ENCODE measurements at places on chromosomes 16 and 17.
A peak's percentile ranks its signal among the peaks of the same experiment; 100 is the strongest.

- DNase-seq = no peak
Observed at GRCh38 chr16:89371968-89372634, 118.3 kb downstream of the ANKRD11 start.

DNA sequence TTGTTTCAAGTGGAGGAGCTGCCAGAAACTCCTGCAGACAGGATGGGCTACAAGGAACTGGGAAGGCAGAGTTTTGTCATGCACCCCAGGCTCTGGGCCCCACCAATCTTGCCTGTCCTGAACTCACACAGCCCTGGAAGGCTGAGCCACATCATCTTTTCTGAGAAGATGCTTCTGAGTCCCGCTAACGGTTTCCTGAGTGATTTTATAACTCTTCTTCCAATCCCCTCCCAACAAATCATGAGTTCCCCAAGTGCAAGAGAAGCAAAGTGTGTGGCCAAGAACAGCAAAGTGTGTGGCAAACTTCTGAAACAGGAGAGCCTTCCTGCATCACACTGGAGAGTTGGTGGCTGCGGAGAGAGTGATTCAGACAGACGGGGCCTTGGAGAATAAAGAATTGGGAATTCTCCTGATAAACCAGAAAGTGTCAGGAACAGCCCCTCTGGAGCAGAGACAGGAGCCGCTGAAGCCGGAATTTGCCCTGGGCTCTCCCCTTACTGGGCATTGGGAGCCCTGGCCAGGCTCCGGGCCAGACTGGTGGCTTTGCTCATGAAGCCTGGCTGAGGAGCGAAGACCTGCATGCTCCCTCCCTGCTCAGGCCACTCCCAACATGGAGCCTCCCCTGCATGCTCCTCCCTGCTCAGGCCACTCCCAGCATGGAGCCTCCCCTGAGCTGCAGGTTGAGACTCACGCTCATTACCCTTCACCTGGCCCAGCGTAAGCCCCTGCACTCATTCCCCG is 47.2 kb downstream of the PITPNM3 start:
- DNase-seq = no peak

GRCh38 chr17:75730065-75730464 is 8.8 kb downstream of the ITGB4 start:
- no peak for DNase-seq

DNA sequence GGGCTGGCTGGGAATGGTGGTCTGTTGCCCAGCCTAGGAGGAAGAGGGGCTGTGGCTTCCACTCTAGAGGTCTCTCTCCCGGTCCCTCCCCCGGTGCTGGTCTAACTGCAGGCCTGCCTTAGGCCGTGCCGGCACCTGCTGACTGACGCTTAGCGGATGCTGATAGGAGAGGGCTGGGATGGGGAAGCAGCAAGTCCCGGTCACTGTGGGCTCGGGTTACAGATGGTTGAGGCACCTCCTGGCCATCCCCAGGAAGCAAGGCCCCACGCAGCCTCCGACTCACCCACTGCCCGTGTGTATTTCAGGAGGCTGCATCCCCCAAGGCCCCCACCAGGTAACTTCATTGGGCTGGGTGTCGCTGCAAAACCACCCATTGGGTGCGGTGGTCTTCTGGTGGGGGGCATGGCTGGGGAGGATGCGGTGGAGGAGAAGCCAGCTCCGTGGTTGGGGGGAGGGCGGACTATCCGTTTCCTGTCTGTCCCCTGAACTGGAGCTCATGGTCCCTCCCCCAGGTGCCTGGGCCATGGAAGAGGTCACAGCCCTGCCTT is 278.9 kb downstream of the SEC14L1 start:
- no peak for DNase-seq

GRCh38 chr16:67147437-67148140 is 3.2 kb downstream of the B3GNT9 start:
- no peak for DNase-seq

- DNase-seq = no peak
Observed at GRCh38 chr17:77153472-77153871, 12.7 kb downstream of the SEC14L1 start.

- DNase-seq = no peak
Observed at GRCh38 chr17:38673707-38674013, 1.1 kb downstream of the EPOP start.

GRCh38 chr16:78474762-78475161 is 375.3 kb downstream of the WWOX start:
- DNase-seq = no peak

DNA sequence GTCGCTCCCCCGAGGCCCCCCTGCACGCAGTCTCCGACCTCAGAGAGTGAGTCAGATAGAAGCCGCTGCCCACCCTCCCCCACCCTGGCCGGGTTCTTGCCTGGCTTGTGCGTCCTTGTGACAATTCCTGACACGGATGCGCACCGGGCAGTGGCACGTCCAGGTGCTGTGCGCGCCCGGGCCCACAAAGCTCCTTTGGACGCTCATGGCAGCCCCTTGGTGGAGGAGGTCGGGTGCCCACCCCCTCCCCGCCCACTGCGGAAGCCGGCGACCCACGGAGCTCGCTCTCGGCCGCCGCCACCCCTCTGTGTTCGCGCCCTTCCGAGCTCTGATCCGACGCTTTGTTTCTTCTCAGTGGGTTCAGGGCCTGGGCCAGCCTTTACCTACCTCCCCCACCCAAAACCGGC is 662 bp upstream of the TUBB3 start:
- DNase-seq = no peak

DNA sequence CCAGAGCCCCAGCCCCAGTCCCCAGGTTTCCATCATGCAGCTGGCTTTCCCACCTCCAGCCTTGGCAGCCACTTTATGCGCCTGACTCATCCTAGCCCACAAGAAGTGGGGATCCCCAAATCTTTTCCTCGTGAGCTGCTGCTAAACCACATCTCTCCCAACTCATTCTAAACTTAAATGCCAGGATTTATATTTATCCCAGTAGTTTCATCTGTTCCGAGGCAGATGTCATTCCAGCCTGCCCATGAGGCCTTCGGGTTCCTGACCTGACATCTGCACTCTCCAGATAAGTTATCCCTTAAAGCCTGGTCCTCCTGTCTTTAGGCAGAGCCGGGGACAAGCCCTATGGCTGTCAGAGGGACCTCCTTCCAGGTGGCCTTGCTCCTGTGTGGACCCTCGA is 16.6 kb downstream of the PLXDC1 start:
- DNase-seq = no peak

DNA sequence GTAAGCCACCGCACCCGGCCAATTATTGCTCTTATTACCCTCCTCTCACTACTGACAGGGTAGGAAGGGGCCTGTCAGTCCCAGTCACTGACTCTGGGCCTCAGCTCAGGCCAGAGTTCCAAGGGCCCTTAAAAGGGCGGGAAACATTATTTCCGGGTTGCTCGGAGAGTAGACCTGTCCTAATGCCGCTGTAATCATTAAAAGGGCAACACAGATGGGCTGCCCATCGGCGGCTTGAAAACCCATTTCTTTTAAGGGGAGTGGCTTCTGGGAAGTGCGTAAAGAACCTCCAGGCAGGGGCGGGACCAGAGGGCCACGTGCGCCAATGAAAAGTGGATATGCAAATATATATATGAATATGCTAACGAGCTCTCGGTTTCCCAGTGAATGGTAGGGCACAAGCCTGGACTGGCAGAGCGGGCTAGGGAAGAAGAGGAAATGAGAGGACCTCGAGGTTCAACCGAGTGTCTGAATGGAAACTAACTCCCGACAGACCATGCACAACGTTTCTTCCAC is 26.6 kb downstream of the PIPOX start:
- DNase-seq = no peak

DNA sequence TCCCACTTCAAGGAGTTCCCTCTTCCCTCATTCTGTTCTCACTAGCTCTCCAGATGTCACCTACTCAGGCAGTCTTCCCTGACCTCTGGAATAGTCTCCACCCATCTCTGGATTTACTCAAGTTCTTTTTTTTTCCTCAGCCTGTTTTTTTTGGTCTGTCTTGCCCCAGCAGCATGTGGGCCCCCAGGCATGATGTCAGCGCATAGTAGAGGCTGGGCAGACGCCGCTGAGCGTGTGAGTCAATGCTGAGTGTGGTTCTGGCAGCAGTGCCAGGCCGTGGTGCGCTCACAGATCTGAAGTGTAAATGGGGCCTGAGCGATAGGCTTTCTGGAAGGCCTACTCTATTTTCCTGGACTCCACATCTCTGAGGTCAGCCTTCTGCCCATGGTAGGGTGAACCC is 2.7 kb upstream of the KCNJ18 start:
- DNase-seq = no peak

DNA sequence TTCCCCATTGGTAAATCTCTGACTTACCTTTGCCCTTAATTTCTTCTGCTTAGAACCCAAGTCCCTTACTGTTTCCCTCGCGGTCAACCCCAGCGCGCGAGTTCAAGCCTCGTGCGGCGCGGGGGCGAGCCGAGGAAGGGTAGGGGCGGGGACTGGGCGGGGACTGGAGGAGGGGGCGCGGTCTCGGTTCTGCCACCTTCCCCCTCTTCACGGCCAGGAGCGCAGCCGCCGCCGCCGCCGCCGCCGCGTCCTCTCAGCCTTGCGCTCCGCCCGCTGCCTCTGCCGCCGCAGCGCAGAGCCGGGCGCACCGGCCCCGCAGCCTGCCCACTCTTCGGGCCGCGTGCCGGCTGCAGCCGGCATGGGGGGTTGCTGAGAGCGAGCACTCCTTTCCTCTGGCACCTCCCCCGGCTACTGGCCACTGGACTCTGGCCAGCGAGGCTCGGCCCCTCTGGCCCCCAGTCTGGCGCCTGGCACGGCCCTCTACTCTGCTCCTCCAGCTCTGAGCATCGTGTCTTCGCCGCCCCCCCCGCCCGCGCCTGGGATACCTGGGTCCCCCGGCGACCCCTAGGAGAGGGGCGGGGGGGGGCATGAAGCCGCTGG is at the start of gene RAPGEFL1:
TSS of gene RAPGEFL1 (plus strand) at position 196 of the 600 bp plus-strand sequence. CDS start at position 588, 392 bp downstream.
- DNase-seq = peak; percentile 78

GRCh38 chr17:79470754-79471153 is 140.1 kb downstream of the RBFOX3 start:
- DNase-seq = no peak

- DNase-seq = peak; percentile 49
Observed at GRCh38 chr17:40540448-40540847, 24.8 kb downstream of the CCR7 start.

- no peak for DNase-seq
Observed at GRCh38 chr16:2432801-2433505, 3.7 kb downstream of the CCNF start.

DNA sequence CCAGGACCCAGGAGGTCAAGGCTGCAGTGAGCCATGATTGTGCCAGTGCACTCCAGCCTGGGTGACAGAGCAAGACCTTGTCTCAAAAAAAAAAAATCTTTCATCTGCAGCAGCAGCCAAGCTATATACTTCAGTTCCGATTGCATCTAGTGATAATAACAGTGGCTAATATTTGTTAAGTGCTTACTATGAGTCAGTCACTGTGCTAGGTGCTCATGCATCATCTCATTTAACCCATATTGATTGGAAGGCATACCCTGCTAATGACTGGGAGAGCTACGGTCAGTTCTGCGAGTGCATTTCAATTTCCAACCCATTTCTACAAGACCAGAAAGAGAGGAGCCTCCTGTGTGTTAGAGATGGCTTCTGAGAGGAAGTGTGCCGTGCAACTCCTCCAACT is 7.7 kb upstream of the TUBG2 start:
- DNase-seq = no peak

GRCh38 chr17:55533608-55534007 is 22.4 kb upstream of the SMIM36 start:
- no peak for DNase-seq

DNA sequence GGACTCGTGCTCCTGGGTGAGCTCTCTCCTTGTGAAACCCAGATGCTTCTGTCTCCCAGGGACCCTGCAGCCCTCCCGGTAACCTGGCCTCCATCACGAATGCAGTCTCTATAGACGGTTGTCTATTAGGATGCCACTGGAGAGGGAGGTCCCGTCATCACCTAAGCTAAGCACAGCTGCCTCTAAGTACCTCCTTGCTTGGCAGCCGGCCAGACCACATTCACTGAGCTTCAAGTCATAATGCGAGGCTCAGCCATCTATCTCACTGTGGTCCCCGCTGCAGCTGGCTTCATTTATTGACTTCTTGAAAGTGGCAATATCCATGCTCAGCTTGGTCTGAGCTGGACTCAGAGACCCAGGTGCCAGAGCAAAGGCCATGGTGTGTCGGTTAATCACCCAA is 74.5 kb upstream of the HSBP1 start:
- no peak for DNase-seq

DNA sequence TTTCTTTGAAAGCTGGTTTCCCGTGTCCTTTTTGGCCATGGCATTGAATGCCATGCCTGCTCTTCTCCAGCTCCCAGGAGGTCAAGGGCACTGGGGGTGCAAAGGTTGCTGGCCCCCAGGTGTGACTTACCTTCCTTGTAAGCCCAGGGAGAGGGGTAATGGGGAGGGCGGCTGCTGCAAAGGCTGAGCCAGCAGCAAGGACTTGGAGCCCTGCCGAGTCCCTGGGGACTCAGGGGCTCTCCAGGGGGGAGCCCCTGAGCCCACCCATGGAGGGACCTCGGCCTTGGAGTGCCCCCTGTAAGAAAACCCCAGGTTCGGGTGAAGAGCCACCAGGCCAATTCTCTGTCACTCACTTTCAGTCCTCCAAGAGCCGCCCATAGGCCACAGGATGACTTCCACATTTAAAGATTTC is 5.9 kb upstream of the CCL22 start:
- DNase-seq = no peak

- no peak for DNase-seq
Observed at GRCh38 chr17:11805952-11806351, 191.3 kb downstream of the ZNF18 start.

- DNase-seq = no peak
Observed at GRCh38 chr16:28475221-28475620, 3.1 kb upstream of the NPIPB7 start.

- no peak for DNase-seq
Observed at GRCh38 chr16:12067714-12068401, 91.3 kb downstream of the SNX29 start.

- DNase-seq = no peak
Observed at GRCh38 chr16:12936391-12936790, 35.0 kb downstream of the SHISA9 start.

DNA sequence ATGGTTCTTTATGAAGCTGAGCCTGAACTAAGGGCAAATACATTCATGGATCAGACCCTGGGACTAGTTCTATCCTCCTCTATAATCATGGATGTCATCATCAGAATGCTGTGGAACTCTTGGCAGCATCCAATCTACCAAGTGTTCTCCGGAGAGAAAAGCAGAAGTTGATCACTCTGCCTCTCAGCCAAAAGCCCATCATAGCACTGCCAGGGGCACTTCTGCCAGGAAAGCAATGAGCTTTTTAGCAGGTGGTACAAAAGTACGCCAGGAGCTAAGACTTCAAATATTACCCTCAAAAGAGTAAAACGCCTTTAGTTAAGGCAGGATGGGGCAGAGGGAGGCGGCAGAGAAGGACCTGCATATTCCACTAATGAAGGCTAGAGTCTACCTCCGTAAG is 279.0 kb downstream of the SLC39A11 start:
- DNase-seq = no peak

GRCh38 chr17:35218915-35219314 is 24.0 kb upstream of the SLFN5 start:
- DNase-seq = no peak
